Esophagus squamous epithelium (tissue), 5 donors: ENCODE measurements at places on chromosomes 13 and 19.

- DNase-seq, result no peak
Observed at GRCh38 chr19:17244618-17245534, 843 bp downstream of the NR2F6 start.

DNA sequence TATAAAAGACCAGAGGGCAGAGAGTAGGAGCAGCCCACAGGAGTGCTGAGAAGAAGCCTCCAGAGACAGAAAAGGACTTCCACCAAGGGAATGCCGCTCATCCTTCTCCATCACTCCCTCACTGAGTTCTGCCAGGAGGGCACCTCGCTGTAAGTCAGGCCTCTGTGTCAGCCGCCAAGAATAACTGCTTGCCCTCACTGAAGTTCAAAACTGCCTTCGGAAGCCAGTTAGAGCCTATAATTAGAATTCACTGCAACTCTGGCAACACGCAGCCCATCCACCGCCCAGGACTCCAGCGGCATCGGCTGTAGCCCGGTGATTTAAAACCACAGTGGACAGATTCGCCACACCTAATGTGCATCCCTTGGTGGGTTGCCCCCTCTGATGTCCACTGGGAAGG is 281.8 kb upstream of the ZNF507 start:
- no peak for DNase-seq

- no peak for DNase-seq
Observed at GRCh38 chr19:6873708-6874431, 13.5 kb upstream of the ADGRE1 start.

DNA sequence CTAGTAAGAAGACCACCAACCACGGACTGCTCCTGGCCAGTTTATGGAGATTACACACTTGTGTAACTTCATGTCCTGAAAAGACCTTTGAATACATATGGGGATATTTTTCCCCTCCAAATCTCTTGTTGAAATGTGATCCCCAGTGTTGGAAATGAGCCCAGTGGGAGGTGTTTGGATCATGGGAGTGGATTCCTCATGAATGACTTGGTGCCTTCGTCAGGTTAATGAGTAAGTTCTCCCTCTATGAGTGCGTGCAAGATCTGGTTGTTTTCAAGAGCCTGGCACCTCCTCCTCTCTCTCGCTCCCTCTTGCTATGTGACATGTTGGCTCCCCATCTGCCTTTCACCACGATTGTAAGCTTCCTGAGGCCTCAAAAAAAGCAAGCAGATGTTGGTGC is 769.0 kb upstream of the SLITRK1 start:
- no peak for DNase-seq

GRCh38 chr19:38316477-38317067 is 825 bp upstream of the YIF1B start:
- DNase-seq, result no peak

- no peak for DNase-seq
Observed at GRCh38 chr13:19645000-19645399, 11.5 kb downstream of the MPHOSPH8 start.

DNA sequence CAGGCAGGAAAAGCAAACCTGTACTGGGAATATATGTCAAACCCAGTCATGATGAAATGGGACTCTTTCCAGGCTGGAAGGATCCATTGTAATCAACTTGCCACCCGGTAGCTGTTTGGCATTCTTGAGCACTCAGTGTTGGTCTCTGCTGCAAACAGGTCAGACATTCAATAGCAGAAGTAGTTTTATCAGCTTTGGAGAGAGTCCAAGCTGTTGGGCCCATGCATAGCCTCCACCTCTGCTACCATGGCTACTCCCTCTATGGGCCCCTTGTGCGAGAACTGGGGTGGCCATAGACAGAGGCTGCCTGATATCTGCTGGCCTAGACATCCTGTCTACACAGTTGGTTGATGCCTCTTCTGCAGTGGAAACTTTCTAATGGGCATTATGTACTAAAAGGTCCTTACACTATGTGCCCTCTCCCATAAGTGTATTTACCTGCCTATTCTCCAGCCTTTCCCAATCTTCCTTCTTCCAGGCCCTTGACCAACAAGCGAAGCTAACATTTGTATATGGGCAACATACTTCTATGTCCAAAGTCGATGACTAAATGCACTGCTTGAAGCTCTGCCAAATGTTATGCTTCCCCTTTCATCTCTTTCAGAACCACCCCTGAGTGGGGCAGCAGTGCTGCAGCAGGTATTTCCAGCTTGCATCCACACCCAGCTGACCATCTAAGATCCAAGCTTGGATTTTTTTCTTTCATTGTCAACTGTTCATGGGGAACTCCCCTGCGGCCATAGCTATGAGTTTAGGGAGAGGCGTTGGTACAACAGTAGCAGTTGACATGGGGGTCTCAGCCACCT is 5.3 kb upstream of the RNF6 start:
- DNase-seq, result no peak

GRCh38 chr19:12880551-12881171 is 588 bp downstream of the DNASE2 start:
- DNase-seq, result no peak

GRCh38 chr19:55494172-55494761 is 6.0 kb downstream of the SSC5D start:
- DNase-seq, result no peak
